ENCODE measurements at places on chromosomes 2 and 18.

GRCh38 chr2:217650229-217650628, 352.6 kb downstream of the TNS1 start:
- no peak for DNase-seq

DNA sequence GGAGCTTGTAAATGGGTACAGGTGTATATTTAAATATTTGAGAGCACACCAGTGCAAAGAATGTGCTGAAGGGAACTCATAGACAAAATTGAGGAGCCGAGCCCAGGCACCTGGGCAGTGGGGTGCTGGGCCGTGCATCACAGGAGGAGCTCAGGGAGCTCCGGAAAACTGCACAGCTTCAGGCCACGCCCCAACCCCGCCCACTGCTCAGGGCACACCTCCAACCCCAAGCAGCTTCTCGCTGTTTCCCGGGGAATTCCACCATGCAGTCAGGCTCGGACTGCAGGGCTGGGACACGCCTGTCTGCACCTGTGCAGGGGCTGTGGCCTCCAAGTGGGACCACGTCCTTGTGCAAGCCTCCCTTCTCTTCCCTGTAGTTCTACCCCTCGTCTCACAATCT, 243.0 kb downstream of the HDAC4 start:
- no peak for DNase-seq

- DNase-seq: no peak
Measured at GRCh38 chr2:1742681-1743395, 1.5 kb downstream of the PXDN start.

- no peak for DNase-seq
Measured at GRCh38 chr2:221444106-221444505, 128.0 kb downstream of the EPHA4 start.

DNA sequence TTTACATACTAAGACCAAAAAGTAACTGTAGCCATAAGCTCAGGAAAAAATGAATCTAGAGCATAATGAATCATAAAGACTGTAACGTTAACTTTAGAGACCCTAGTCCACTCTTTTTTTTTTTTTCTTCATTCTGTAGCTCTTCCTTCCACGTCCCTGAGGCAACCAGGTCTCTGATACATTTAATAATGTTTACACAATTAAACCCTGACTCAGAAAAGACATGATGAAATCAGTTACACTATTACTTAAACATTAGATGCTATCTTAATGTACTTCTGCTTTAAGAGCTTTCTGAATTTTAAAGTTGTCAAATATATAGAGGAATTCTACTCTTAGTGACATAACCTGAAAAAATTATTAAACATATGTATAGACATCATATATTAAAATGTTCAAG, 1121.5 kb upstream of the DDX18 start:
- no peak for DNase-seq

DNA sequence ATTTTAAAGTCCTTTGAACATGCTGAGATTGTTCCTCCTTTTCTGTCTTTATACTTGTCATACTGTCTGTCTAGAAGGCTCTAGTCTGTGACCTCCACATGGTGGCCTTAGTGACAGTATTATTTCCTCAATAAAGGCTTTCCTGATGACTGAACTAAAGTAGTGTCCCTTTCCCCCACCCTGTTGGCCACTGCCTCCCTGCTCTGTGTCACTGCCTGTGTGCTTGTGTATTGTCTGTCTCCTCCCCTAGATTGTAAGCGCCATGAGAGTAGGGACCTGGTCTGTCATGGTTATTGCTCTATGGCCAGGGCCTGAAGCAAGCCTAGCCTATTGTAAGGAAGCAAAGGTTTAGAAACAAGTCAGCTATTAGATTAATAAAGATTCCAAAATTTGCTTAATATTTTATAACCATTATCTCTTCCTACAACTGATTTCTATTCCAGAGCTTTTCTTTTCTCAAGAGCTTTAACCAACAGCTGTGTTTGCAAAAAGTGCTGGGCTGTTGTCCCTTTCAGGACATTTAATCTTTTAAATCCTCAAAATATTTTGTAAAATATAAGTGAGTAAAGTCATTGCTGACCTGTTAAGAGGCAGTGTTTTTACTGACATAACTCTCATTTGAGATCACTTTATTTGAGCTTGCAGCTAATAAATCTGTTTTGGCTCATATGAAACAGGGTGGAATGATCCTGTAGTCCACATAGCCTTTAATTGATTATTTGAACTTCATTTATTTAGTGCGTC, 35.5 kb downstream of the DIS3L2 start:
- no peak for DNase-seq

GRCh38 chr18:37965572-37965970, 400.0 kb upstream of the CELF4 start:
- no peak for DNase-seq

GRCh38 chr2:68127358-68128242, 30.1 kb upstream of the PNO1 start:
- DNase-seq: no peak

DNA sequence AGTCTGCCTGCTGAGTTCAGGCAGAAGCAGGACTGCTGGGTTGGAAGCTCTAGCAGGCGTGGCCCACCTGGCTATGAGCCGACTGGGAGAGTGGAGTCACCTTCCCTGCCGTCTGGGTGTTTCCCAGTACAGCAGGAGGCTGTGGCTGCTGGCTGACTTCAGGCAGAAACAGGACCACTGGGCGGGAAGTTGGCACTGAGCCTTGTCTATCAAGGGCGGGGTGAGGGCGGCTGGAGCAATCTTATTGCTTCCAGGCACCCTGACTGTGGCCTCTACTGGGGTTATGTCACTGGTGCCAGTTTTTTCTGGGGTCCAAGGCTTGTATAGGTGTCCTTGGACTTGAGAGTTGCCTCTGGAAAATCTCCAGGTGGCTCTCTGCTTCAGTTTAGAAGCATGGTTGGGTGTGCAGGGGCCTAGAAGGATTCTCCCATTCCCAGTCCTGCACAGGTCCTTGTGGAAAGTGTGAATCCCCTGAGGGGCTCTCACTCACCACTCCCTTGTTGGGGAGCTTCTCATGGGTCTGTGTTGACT, 30.5 kb downstream of the LTBP1 start:
- no peak for DNase-seq

GRCh38 chr2:223082706-223083105, 30.7 kb downstream of the KCNE4 start:
- DNase-seq: no peak

Measured in esophagus squamous epithelium (tissue), 5 donors.